Putamen (tissue), 1 donor: ENCODE measurements at places on chromosomes 4 and X.

DNA sequence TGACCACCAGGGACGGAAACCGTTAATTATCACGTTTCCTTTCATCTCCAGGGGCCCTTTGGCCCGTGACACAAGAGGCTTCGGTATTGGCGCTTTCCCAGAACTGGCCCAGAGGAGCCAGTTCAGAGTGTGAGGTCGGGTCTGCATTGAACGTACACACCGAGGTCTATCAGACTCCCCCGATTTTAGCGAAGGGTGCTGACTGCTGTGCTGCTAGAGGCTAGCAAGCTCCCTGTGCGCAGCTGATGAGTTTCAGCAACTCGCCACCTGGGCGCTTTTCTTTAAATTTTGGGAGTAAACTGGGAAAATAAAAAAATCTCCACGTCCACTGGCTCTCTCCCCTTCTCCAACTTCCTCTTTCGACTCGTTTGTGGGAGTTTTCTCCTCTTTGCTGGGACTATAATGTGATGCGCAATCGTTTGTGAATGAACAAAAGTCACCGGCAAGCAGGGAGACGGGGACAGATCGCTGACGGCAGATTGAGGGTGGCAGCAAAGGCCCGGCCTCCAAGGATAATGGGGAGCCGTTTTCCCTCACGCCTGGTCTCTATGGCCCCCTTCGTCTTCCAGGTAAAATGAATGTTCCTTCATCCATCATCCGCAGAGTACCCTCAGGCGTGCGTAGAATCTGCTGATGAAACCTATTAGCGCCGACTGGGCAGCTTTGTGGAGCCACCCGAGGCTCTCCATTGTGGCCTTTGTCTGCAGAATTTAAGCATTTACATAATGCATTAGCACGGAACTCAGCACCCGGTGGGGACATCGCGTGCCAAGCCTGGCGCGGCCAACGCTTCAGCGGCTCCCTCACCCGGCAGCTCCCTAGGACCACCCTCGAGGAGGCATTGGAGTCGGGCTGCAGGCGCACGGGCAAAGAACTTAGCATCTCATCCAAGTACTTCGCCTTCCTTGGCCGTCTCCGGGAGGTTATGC lies 1.6 kb upstream of the LRAT start:
- no peak for DNase-seq

GRCh38 chr4:104772849-104773248 lies 278.2 kb upstream of the CXXC4 start:
- no peak for DNase-seq

GRCh38 chr4:111268769-111269414 lies 646.0 kb upstream of the PITX2 start:
- no peak for DNase-seq

DNA sequence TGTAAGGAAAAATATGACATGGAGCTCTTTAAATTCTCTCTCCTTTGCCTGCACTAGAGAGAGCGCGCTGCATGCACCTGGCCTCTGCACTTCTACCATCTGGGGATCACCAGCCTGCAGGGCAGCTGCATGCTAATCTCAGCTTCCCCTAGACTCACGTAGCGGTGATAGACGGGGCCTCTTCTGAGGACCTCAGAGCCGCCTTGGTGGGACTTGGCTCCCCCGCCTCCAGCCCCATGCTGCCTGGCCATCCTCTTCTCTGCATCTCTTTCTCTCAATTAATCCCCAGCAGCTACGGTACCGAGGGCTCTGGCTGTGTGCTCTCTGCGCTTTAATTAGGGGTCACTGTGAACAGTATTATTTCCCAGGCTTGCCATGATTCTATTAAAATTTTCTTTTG lies 52.8 kb upstream of the PSAPL1 start:
- no peak for DNase-seq

DNA sequence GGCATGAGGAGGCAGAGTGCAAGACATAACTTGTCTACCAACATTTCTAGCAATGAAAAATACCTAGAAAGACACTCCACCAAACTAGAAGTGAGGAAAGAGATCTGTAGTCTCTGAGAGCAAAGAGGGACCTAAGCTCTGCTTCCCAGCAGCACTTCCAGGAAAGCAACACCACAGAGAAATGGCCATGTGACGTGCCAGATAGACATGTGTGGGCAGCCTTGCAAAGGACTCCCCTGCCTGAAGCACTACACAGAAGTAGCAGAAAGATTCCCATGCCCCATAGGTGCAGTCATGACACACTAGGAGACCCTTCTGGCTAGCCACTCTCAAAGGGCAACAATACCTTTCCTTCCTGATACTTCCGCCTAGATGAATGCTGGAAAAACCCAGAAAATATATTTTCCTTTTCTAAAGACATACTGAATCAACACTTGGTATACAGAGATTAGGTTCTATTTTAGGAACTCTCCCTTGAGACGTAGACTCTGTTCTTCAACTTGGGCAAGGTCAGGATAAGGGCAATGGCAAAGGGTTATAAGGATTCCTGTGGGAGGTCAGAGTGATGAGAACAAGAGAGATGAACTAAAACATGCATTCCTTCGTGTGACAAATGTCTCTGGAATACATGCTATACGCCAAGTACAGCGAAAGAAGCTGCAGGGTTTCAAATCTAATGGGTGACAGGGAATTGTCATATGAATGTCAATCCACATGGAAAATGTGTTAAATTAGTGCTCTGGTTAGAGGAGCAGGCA lies 187.5 kb upstream of the ETNPPL start:
- DNase-seq = no peak

DNA sequence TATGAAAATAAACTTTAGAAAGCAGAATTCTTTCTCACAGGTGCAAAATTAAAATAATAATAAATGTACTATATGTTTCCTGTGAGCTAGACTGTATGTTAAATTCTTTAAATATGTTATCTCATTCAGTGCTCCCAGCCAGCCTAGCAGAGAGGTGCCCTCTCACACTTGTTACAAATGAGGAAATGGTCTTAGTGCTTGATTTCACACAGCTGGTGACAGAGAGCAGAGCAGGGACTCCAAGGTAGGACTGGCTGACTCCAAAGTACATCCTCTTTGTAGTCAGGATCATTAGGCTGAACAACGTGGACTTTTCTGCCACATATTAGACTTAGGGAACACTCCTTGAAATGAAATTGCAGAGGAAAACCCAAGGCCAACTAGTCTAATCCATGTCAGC lies 72.0 kb upstream of the HHIP start:
- no peak for DNase-seq
